ENCODE measurements at places on chromosomes 3 and 15. TPM values are rescaled to one million over a fixed set of nuclear protein-coding genes. Genes with fewer than 3 reads are reported as not detected.

The PLAAT1 gene
- under 0.01 TPM for total RNA-seq

The TBL1XR1 gene
- total RNA-seq: 297 TPM

The PLXNA1 gene
- 91.3 TPM for total RNA-seq

The SH2D7 gene
- total RNA-seq: not detected

The DPPA2 gene
- not detected for total RNA-seq

The CAND2 gene
- total RNA-seq: 1.2 TPM

The CYP11A1 gene
- 2.1 TPM for total RNA-seq

The RASGRP1 gene
- total RNA-seq: 0.36 TPM

The CD80 gene
- total RNA-seq: 2.5 TPM

The CIDEC gene
- not detected for total RNA-seq

The MUC20 gene
- 0.36 TPM for total RNA-seq

The EXD1 gene
- not detected for total RNA-seq

The AADACL2 gene
- not detected for total RNA-seq

The BNC1 gene
- 3.3 TPM for total RNA-seq

The SI gene
- not detected for total RNA-seq

The PTX3 gene
- 537 TPM for total RNA-seq

The CCDC9B gene
- total RNA-seq: 23.9 TPM

The KCNMB2 gene
- total RNA-seq: 1.1 TPM

The CDHR4 gene
- not detected for total RNA-seq

The SCAANT1 gene
- total RNA-seq: not detected

The SLC22A13 gene
- total RNA-seq: 0.29 TPM

The WDR93 gene
- total RNA-seq: 0.36 TPM

The INTS14 gene
- 31.5 TPM for total RNA-seq

The DRD3 gene
- not detected for total RNA-seq

The GRAMD1C gene
- 1.2 TPM for total RNA-seq

The KNG1 gene
- not detected for total RNA-seq

The CHRNA5 gene
- total RNA-seq: 0.36 TPM

The TPRG1 gene
- total RNA-seq: 6.5 TPM
